Renal pelvis (tissue), 12 donors: ENCODE measurements at places on chromosomes 1 and 21. TPM values are rescaled to one million over a fixed set of nuclear protein-coding genes. Genes with fewer than 3 reads are reported as not detected.

Gene VPS13D
- 27.1 TPM for polyA plus RNA-seq

- no peak for DNase-seq
These were observed 14.7 kb upstream of the GSTM4 start for GRCh38 chr1:109641078-109641740.

Gene ATPAF1
- polyA plus RNA-seq, result 87.4 TPM

- no peak for DNase-seq
These were observed 82.3 kb downstream of the PLPP3 start for GRCh38 chr1:56496821-56497772.

Gene HSF2BP
- polyA plus RNA-seq, result 2.2 TPM

Gene CBR3
- 0.75 TPM for polyA plus RNA-seq

- no peak for DNase-seq
These were observed 21.5 kb upstream of the ARHGAP29 start for GRCh38 chr1:94258873-94259331.

Gene ESRRG
- 45.6 TPM for polyA plus RNA-seq

GRCh38 chr21:39018730-39019129, 164.5 kb downstream of the PSMG1 start:
- no peak for DNase-seq

DNA sequence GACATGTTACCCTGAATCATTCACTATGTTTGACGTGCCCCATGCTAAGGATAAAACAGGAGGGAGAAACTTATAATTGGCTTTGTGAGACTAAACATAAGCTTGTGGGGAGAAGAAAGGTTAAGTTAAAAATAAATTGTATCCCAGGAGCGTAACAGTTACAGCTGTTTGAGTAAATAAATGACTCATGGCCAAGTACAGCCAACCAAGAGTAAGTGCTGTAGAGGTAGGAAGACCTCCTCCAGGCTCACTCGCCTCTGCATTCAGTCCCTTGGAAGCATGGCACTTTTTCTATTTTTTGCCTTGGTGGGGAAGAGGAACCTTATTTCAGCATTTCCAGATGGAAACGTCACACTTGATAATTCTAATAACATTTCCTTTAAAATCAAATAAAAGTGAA, 116.5 kb downstream of the ZP4 start:
- no peak for DNase-seq

DNA sequence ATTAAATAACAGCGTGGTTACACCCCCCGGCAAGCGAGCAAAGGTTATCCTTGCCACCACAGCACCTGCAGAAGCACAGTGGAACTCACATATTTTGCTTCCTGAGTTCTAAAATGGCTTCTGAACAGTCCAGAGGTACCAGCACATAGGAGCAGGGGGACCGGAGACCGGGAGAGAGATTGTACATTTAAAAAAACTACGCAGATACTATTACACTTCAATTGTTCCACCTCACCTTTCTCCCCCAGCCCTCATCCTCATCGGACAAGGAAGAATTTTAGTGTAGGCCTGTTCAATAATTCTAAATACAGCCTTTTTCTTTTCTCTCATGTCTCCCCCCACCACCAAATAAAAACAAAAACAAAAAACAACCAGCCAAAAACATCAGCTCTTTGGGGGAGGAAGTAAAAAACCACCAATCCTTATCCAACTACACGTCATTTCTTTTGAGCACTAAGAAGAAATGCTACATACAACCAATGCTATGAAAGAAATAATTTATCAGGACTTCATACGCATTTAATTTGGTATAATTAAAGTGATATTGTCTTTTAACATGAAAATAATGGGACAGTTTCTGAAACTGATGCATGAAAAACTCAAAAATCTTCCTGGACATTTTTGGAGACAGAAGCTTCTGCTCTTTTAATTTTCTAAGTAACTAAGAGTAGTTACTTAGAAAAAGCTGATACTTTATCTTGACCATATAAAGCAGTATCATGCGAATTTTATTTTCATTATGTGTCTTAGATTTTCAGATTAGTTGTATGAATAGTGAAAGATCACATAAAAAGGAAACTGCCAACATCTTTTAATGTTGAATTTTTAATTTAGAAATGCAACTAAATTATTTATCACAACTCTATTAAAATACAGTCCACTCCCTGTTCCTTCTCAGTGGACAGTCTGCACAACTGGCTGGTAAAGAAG, 9.1 kb downstream of the CDKN2C start:
- no peak for DNase-seq

DNA sequence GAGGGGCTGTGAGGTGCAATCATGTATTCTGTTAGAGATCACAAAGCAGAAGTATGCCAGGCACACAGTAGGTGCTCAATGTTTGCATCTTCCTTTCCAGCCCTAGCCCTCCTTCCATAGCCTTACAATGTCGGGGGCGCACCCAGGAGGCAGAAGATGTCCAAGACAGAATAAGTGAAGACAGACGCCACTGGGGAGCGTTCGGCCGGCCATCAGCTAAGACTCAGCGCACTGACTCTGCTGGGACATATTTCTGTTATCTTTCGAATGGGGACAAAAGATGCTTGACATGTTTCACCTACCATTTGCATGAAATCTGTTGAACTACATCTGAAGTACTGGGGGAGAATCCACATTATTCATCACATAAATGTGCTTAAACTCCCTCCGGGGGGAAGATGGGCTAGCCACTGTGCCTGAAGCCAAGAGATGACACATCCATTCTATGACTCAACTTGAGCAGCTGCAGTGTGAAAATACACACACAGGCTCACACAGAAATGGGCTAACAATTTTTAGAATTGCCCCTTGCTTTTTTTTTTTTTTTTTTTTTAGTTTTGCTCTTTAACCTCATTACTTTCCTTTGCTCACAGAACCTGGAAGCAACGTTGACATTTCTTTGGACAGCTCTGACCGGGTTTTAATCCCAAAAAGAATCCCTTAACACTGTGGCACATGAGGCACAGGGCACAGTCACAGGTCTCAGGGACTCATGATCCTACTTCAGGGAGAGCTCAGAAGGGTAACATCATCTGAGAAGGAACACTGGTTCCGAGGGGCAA, 7.9 kb downstream of the TIAM1 start:
- DNase-seq, result no peak

Gene CCDC28B
- 27.1 TPM for polyA plus RNA-seq

DNA sequence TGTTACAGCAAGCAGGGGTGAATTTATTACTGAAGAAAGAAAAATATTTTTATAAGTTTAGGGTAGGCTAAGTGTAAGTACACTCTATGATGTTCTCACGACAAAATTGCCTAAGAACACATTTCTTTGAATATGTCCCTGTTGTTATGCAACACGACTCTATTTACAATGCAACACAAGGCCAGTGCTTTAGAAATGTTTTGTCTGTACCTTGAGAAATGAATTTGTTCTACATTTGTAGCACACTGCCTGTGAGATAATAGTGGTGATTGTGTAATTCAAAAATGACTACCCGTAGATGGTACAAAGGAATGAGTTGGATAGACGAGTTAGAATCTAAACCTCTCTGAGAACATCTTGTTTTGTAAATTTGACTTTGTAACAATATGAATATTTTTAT, 63.7 kb upstream of the IGSF5 start:
- DNase-seq, result no peak

DNA sequence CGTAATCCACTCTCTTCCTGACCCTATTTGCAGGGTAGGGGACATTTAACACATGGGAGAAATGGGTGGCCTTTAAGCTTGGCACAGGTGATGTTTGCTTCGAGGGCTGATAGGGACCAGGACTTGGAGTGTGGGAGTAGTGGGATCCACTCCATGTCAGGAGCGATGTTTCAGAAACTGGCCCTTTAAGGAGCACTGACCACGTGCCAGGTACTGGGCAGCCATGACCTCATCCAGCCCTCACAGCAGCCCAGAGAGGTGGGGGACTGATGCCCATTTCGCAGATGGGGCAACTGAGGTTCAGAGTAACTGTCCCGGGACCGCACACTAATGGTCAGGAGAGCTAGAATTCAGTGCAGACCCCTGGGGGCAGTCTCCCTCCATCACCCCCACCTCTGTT, 11.4 kb downstream of the PADI3 start:
- no peak for DNase-seq

GRCh38 chr1:10538646-10539355, 64.1 kb downstream of the PEX14 start:
- no peak for DNase-seq

DNA sequence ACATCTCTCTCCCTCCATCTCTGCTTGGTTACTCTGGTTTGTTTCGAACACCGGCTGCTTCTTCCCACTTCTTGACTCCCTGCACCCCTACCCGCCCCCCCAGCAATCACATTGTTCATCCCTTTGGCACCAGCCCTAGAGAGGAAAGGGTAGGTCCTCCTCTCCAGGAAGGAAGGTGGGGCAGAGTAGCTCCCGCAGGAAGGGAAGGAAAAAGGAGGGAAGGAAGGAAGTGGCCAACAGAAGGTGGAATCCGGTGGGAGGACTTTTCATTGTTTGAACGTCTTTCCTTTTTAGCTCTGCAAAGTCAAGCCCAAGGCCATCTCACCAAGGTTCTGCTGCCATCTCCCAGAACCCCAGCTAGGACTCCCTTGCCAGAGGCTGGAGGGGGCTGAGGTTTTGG, 18.0 kb downstream of the IER5 start:
- DNase-seq, result no peak

DNA sequence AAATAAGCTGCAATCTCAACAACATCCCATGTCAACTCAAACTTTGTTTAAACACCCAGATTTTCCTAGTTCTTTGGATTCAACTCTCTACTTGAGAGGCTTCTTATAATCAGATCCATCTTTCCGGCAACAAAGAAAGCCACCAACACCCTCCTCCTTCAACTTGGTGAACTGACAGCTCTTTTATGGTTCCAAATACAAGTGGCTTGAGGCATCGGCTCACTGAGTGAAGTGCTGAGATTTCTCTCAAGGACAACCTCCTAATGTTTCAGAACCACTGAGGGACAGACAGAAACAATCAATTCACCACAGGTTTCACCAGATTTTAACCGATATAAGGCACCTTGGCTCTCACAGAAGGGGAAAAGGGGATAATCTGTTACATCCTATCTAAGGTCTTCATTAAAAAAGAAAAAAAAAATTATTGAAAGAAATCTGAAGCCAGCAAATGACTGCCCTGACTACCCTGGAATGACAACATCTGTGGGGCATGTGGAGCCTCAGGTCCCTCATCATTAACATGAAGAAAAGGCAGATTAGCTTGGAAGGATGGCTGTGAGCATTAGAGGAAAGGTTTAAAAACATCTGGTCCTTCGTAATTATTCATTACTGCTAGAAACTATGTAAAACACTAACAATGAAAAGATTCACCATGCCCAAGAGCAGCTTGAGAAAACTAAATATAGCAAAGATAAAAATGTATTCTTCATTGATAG, 50.9 kb downstream of the PTPN14 start:
- no peak for DNase-seq

- no peak for DNase-seq
These were observed 156.2 kb downstream of the AKT3 start for GRCh38 chr1:243693800-243694199.

DNA sequence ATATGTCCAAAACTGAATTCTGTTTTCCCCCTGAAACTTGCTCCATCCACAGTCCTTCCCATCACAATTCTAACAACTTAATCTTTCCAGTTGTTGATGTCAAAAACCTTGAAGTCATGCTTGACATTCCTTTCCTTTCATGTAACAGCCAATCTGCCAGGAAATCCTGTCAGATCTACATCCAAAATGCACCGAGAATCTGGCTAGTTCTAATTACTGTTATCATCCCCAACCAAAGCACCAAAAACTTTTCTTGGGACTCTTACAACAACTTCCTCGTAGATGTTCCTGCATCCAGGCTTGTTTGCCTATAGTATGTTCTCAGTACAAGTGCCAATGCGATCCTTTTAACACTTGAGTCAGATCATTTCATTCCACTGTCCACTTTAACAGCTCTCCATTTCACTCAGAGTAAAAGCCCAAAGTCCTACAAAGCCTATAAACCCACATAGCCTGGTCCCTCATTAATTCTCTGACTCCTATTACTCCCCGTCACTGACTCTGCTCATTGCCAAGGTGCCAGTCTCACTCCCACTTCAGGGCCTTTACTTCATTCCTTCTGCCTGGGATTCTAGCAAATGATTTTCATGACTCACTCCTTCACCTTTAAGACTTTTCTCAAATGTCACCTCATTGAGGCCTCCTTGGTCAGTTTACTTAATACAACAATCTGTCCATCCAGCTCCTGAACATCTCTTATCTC, 493.2 kb upstream of the NFIA start:
- DNase-seq, result no peak

Gene FMO4
- polyA plus RNA-seq, result 26.0 TPM

GRCh38 chr21:28822486-28823335, 170.0 kb downstream of the LTN1 start:
- peak; percentile 84 for DNase-seq

Gene CFAP141
- polyA plus RNA-seq, result not detected

GRCh38 chr1:35924838-35925237, 6.1 kb upstream of the AGO3 start:
- DNase-seq, result no peak

- no peak for DNase-seq
These were observed 42.7 kb upstream of the LIN9 start for GRCh38 chr1:226351709-226352108.

Gene RHOU
- 16.0 TPM for polyA plus RNA-seq

DNA sequence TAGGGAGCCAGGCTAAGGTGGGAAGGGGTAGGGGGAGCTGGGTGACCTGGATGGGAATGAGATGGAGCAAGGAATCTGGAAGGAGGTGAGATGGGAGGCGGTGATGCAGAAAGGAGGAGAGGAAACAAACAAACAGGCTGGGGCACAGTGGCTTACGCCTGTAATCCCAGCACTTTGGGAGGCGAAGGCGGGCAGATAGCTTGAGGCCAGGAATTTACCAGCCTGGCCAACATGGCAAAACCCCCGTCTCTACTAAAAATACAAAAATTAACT, 10.8 kb downstream of the CRABP2 start:
- DNase-seq, result no peak

GRCh38 chr1:157274698-157275534, 136.7 kb upstream of the ETV3 start:
- no peak for DNase-seq

DNA sequence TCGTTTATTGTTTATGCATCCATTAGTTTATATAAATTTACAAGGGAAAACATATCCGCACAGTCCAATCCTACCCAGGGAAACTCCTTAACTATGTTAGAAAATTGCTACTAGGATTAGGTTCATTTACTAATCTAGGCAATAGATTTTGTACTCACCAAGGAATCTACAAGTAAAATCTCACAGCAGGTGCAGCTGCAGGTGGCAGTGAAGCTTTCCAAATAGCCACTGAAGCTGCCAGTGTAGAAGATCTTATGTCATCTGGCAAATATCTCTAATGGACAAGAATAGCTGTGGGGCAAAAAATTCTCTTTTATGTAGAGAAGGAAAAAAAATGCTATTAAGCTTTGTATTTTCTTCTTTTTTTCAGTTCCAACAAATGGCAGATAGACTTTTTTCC, 963.4 kb upstream of the ADGRL4 start:
- no peak for DNase-seq

GRCh38 chr1:151547119-151547899, 7.2 kb downstream of the TUFT1 start:
- DNase-seq, result peak; percentile 55

- no peak for DNase-seq
These were observed 29.7 kb downstream of the HEYL start for GRCh38 chr1:39609618-39610331.

DNA sequence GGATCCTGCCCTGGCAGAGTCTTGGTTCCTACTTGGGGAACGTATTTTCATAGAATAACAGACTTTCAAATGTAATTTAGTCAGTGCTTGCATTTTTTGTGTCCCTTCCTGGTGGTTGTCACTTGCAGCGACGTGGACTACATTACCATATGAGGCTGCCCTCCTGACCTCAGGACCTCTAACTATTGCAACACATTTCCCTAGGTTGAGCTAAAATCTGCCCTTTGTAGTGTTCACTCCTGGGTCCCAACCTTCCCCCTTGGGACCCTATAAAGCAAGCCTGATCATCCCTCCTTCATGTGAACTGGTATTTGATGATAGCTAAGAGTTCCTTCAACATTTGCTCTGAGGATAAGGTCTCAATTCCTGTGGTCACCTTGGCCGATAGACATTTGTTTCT, 95.6 kb upstream of the CACNA1E start:
- DNase-seq, result no peak
